ENCODE measurements at places on chromosomes 12 and 14. TPM values are rescaled to one million over a fixed set of nuclear protein-coding genes. Genes with fewer than 3 reads are reported as not detected.

DNA sequence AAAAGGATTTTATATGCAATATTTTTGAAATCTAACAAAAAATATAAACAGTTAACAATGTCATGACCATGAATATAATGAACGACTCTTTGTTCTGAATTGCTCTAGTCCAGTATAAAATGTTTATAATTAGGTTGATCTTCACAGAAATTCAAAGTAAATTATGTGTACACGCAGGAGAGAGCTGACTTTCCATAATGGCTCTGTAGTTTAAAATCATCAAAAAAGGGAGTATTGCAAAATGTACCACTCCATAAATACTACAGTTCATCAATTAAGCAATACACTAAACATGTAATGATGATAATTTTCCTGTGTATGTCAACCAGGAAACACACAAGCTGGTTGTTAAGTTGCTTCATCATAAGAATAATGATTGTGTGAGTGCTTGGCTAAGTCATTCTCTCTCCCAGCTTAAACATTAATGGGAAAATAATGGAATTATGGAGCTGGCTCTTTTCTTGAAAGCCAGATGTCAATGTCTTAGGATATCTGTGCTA lies 189.5 kb upstream of the PLEKHG7 start:
- peaks cover 9% of the 10 kb centered on the region for H3K4me1 ChIP-seq
- no peak for DNase-seq
- H3K27ac ChIP-seq: no peak overlapping the region
- no peaks in the 10 kb centered on the region for H3K27me3 ChIP-seq
- H3K4me3 ChIP-seq: no peak overlapping the region

- no peak overlapping the region for H3K27ac ChIP-seq
- H3K36me3 ChIP-seq: no peaks in the 10 kb centered on the region
- H3K27me3 ChIP-seq: no peaks in the 10 kb centered on the region
- no peak overlapping the region for H3K4me3 ChIP-seq
- H3K4me1 ChIP-seq: no peaks in the 10 kb centered on the region
These were observed 293.4 kb downstream of the EGLN3 start for GRCh38 chr14:33657476-33657875.

Gene PZP
- total RNA-seq: not detected

Gene RIMBP2
- not detected for total RNA-seq

Gene TMPRSS12
- total RNA-seq: not detected

Data from activated naive CD8-positive, alpha-beta T cell treated with anti-CD3 and anti-CD28 coated beads, Interleukin-2, amount 10 ng/mL, durations not matched to agents 7 days and 5 days (primary cell).